ENCODE measurements at places on chromosomes 12 and 14.

DNA sequence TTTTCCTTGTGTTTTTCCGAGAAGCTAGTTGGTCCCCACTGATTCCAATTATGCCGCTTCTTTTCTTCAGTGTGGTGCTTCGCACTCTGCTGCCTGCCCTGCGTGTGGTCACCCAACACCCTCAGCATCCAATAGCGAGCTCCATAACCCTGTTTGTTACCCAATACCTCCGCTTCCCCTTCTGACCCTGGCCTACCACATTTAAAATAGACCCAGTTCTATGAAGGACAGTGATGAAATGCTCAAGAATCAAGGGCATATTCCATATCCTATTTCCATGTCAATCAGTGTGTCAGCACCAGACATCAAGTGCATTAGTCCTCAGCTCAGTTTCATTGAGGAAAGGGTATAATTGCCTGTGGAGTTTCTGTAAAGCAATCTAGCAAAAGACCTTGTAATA, 9.5 kb downstream of the NDRG2 start:
- no peak for DNase-seq

DNA sequence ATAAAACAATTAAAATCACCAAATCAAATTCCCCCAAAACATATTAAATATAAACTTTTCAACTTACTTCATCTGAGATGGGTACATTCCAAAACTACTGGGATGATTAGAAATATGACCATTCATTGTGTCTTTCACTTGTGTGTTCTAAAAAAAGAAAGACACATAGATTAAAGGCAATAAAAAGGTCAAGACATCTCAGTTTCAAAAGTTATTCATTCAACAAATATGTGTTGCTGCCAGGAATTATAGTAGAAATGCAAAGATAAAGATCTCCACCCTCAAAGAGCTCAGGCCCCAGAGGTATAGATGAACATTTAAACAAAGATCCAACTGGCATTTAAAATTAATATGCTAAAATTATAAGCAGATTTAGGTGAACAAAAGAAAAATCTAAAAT, 106.4 kb downstream of the EPS8 start:
- no peak for DNase-seq

DNA sequence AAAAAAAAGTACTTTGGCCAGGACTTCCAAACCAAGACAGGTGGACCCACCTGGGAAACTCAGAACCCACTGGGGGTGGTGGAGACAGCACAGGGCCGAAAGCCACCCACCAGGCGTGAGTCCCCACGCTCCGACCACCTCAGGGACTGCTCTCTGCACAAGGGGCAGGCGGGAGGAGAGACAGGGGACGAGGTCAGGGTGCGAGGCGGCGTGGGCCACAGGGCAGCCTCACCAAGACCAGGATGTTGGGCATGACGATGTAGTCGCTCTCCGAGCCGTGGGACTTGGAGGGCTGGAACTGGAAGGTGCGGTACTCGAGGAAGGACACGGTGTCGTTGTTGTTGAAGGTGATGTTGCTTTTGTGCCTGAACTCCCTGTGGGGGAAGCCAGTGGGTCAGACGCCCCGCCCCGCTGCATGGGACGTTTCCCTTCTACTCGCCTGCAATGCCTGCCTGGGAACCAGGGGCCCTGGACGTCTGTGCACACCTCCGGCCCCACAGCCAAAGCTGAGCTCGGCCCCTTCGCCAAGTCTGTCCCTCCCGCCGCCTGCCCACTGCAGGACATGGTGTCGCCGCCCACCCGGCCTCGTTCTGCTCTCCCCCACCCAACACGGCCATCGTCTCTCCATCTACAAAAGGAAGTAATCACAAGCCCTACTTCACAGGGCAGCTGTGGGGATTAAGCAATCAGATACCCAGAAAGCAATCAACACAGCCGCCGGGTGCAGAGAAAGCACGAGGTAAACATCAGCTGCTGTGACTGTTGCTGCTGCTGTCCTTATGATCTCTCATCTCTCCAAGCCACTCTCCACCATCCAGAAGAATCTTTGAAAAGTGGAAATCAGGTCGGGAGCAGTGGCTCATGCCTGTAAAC, 48.7 kb downstream of the SCARB1 start:
- no peak for DNase-seq

DNA sequence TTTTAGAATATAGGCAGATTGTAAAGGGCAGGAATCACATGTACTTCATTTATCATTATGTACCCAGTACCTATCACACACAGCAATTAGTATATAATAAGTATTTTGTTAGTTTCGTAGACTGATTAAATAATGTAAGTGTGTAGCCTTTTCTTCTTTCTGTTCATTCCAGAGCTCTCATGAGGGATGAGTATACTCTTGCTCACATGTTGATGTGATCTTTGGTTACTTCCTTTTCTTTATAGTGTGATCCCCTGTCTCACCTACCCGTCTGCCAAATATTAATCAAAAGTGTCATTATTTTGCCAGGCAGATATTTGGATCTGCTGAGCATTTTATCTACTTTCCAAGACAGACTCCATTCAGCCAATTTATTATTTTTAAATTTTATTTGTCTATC, 156.1 kb downstream of the PCNX1 start:
- DNase-seq = no peak

GRCh38 chr12:76555231-76555767, 4.3 kb downstream of the OSBPL8 start:
- no peak for DNase-seq

DNA sequence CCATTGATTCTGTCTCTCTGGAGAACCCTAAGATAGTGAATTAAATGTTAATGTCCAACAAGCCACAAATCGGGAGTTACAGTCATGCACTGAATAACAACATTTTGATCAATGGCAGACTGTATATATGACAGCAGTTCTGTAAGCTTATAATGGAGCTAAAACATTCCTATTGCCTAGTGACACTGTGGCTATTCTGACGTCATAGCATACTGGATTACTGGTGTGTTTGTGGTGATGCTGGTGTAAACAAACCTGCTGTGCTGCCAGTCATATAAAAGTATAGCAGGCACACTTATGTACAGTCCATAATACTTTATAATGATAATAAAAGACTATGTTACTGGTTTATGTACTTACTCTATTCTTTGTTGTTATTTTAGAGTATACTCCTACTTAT, 56.7 kb upstream of the BICD1 start:
- DNase-seq = no peak

DNA sequence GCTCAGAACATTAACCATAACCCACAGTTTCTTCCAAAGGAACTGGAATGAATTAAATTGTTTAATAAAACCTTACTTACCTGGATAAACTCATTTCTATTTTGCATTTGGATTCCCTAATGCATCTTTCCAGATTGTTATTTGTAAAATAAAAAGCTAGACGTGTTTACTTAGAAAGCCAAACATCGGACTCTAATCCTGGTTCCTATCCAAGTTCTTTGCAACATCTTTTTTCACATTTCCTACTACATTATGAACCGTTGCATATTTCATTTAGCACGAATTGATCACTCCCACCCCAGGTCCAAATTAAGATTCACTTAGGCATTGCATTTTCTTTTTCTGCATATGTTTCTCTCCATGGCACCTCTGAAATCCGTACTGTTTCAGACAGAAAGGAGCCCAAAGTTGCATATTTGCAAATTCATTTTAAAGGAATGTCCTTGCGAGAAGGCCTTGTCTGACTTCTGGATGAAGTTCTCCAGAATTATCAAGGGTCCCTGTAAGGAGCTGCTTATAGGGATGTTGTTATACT, 164.4 kb upstream of the GSC start:
- no peak for DNase-seq

DNA sequence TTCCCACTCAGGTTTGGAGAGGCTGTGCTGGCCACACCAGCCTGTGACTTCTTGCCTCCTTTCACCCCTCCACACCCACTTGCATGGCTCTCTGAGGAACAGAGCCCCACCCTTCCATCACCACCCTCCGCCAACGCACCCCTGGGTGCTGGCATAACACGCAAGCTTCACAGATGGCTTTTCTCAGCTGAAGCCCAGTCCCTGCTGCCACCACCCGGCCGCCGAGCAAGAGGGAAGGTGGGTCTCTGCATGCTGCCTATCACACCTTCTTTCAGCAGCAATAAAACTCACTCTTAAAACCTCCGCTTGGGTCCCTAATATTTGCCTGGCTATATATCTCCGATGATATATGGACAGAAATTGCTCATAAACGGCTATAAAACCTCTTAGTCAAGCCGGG, 41.6 kb downstream of the SMUG1 start:
- no peak for DNase-seq

DNA sequence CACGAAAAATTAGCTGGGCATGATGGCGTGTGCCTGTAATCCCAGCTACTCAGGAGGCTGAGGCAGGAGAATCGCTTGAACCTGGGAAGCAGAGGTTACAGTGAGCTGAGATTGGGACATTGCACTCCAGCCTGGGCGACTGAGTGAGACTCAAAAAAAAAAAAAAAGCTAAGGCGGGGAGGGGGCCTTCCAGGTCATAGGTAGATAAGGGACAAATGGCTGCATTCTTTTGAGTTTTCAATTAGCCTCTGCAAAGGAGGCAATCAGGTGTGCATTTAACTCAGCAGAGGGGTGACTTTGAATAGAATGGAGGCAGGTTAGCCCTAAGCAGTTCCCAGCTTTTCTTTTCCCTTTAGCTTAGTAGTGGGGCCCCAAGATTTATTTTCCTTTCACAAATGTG, 743 bp upstream of the AACS start:
- DNase-seq = no peak

- no peak for DNase-seq
Measured at GRCh38 chr12:25591144-25591543, 38.1 kb upstream of the LMNTD1 start.

DNA sequence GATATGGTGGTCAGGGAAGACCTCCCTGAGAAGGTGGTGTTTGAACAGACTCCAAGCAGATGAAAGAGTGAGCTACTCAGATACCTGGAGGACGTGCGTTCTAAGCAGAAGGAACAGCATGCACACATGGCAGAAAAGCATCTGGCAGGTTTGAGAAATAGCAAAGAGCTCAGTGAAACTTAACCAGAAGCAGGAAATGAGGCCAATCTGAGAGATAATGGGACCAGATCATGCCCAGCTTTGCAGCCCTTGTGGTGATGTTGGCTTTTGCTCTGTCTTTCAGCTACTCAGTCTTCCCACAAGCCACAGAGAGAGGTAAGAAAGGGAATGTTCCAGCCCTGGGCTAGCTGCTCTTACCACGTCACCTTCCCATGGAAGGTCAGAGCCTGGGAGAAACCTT, 176.3 kb upstream of the GSC start:
- DNase-seq = no peak

DNA sequence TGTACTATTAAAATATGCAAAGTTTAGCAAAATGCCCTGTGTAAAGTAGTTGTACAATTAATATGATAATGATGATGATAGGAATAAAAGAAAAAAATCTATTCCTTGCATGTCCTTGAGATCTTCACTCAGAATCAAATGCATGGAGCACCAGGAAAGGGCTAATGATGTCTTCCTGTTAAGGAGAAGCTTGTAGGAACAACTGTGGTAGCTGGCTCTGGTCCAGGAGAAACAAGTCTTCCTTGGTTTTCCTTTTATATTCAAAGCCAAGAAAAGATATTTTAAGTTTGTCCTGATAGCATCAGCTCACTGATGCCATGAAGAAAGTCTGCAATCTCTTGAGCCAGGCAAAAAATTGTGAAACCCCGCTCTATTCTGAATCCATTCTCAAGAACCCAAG, 138.9 kb downstream of the PIK3C2G start:
- no peak for DNase-seq

DNA sequence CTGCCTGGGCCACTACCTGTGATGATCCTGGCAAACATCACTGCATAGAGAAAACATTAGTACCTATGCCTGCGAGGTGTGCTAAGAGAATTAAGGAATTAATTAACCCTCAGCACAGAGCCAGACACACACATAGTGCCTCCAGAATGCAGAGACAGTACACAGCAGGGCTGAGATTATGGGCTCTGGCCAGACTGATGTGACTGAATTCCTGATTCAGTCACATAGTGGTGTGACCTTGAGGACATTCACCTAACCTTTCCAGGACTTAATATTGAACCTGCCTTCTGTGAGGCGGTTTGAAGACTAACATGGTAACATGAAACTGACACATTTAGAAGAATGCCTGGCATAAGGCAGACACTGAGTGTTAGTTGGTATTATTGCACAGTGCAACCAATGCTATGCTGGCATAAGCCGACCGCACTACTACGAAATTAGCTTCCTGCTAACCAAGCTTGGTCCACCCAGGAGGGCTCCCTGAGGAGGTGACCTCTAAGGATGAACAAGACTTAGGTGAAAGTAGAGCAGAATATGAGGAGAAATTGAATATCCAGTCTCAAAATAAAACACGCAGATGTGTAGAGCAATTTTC, 32.0 kb upstream of the SELPLG start:
- DNase-seq = no peak

GRCh38 chr12:105798256-105798845, 340.4 kb downstream of the NUAK1 start:
- DNase-seq = no peak

GRCh38 chr12:15603474-15604085, 185.6 kb downstream of the EPS8 start:
- DNase-seq = no peak

DNA sequence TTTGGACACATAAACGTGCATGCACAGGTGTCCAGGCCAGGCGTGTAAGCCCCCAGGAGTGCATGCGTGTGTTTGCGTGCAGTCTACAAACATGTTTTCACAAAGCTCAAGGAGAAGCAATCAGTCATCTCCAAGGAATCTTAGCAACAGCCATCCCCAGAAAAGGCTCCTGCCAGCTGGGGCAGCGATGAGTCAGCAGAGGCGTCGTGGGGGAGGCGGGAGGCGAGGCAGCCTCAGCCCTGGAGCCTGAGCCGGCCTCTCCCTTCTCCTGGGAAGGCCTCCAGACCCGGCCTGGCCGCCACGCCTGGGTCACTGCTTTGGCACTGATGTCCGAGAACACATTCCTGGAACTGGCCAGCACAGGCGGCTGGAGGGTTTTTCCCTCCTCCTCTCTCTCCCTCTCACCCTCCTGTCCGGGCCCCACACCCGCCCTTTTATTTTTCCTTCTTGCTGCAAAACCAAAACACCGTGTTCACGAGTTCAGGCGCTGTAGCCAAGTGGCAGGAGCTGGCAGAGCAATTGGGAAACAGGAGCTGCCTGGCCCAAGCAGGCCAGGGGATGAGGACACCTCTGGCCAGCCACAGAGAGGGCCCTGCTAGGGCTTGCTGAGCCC, 92.7 kb downstream of the LRRC74A start:
- DNase-seq = no peak

DNA sequence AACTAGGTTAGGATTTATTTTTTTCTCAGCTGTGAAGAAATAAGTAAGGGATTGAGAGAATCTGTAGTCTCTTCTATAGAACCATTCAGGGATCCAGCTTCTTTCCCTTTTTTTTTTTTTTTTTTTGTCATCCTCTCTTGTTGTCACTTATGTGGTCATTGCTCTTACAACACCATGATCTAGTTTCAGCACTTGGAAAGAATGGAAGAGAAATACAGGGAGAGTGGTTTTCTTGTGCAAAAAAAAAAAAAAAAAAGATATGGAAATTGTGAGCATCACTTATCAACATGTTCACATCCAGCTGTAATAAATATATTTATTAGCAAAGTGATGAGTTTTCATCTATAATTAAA, 599.3 kb downstream of the SLC6A15 start:
- DNase-seq = no peak
